ENCODE measurements at places on chromosomes 12 and 14. TPM values are rescaled to one million over a fixed set of nuclear protein-coding genes. Genes with fewer than 3 reads are reported as not detected.

DNA sequence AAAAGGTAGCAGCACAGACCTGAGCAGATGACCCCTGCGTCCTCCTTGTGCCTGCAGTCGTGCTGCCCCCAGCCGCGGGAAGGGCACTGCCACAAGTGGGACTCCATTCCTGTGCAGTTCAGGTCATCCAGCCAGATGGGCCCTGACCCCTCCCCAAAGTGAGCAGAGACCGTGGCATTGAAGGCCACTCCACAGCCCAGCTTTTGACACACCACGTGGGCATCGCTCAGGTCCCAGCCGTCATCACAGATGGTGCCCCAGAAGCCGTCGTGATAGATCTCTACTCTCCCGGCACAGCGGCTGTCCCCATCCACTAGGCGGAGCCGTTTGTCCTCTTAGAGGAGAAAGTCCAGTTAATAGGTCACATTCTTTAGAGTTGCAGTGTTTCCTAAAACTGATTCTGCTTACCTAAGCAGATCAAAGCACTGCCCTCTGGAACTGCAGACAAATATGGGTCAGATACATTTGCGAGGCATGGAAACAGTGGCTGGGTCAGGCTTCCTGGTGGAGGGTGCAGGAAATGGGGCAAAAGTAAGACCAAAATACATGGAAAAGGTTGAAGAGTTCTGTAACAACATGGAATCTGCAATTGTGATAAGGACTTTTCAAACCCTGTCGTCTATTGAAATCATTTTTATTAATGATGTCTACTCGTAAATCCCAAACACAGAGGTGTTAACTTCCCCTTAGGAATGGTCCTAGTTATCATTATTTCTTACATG lies 69.4 kb downstream of the CD163L1 start:
- no peaks in the 10 kb centered on the region for H3K36me3 ChIP-seq
- H3K4me1 ChIP-seq, result no peaks in the 10 kb centered on the region
- H3K4me3 ChIP-seq, result no peak overlapping the region

The TMX1 gene
- 36.2 TPM for total RNA-seq

DNA sequence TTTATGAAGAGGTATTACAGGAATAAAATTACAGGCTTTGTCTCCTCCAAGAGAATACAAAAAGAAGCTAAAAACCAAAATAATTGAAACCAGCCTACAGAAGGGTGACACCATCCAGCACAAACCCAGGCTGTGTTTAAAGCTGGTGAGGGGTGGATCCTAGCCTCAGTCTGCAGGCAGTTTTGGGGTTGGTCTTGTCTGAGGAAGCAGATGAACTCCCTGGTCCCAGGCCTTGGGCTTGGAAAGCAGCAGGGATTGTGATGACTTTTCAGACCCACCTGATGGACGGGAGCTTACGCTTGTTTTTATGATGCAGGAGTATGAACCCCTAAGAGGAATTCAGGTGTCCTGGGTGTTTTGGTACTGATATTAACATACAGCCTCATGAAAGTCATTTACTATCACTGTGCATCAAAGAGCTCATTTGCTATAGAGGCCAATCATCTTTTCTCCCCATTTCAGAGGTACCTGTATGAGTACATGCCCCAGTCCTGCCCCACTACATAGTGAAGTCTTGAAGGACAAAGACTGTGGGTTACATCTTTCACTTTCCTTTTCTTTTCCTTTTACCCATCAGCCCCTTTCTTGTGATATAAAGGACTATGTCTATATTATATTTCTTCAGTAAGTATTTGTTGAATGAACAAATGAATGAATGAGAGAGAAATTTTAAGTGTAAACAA lies 18.1 kb downstream of the PRICKLE1 start:
- DNase-seq, result no peak
- H3K36me3 ChIP-seq, result no peaks in the 10 kb centered on the region
- H3K4me3 ChIP-seq, result no peak overlapping the region
- no peak overlapping the region for H3K27ac ChIP-seq
- H3K27me3 ChIP-seq, result no peaks in the 10 kb centered on the region

DNA sequence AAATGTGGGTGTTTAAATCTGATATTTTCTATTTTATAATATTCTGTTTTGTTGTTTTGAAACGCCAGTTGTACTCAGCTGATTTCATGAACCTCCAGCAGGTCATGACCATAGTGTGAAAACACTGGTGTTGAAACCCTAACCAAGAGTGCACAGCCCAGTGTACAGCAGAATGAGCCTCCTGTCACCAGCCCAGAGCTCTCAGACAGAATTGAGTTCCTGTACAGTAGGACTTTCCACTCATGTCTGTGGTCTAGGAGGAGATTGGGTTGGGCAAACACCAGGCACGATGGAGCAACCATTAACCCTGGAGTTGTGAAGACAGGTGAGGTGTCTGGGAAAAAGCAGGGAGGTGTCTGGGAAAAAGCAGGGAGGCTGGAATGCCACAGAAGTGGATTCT lies 908.8 kb downstream of the VRK1 start:
- H3K27ac ChIP-seq, result no peak overlapping the region
- no peak for DNase-seq
- H3K4me1 ChIP-seq, result no peaks in the 10 kb centered on the region
- no peaks in the 10 kb centered on the region for H3K36me3 ChIP-seq

GRCh38 chr14:81205639-81206038 lies 15.1 kb downstream of the GTF2A1 start:
- H3K27ac ChIP-seq, result no peak overlapping the region
- DNase-seq, result no peak
- no peak overlapping the region for H3K4me3 ChIP-seq
- no peaks in the 10 kb centered on the region for H3K4me1 ChIP-seq
- no peaks in the 10 kb centered on the region for H3K27me3 ChIP-seq

DNA sequence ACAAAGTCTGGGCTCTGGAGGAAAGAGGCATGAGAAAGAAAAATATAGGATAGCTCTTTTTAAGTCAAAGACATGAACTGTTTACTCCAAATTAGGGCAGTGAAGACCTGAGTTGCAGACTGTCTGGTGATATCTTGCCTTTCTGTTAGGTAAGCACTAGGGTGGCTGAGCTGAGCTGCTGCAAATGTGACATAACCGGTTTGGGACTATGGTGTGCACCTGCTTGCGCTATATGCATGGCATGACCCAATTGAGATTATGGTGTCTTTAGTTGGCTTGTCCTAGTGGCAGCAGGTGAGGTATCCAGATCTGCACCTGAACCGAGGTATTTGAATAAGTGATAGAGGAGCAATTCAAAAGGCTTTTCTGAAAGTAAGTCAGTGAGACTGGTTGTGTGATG lies 345.6 kb downstream of the APAF1 start:
- no peaks in the 10 kb centered on the region for H3K27me3 ChIP-seq
- no peaks in the 10 kb centered on the region for H3K4me1 ChIP-seq
- H3K27ac ChIP-seq, result no peak overlapping the region
- DNase-seq, result no peak

DNA sequence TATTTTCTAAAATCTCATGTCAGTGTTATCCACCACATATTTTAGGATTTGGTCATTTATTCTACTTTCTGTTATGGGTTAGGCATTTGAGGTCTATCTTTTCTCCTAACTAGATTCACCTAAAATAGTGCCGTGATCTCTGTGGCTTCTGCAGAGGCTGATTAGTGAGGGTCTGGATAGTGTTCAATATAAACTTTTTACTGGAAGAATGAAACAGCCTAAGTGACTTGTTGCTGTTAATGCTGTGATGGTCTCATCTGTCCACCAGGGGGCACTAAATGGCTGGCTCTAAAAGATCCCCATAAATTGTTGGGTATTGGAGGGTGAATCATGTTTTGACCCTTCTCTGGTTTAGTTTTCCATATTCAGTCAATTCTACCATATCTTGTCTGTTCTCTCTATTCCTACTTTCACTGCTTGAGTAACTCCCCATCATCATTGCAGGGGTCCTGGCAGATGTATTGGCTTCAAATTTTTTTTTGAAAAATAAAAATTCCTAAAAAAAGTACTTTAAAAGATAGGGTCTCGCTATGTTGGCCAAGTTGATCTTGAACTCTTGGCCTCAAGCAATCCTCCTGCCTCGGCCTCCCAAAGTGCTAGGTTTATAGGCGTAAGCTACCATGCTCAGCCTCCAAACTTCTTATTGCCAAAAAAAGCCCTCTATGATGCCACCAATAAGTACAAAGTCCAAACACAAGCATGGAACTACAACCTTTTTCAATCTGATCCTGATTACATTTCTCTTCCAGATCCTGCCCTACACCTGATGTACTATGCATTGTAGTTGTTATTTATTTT lies 6.9 kb downstream of the PABPN1 start:
- H3K4me1 ChIP-seq, result peaks cover 3% of the 10 kb centered on the region
- no peak overlapping the region for H3K27ac ChIP-seq

GRCh38 chr12:48037267-48037915 lies 33.1 kb upstream of the COL2A1 start:
- no peaks in the 10 kb centered on the region for H3K36me3 ChIP-seq
- no peaks in the 10 kb centered on the region for H3K4me1 ChIP-seq
- no peak for DNase-seq
- no peak overlapping the region for H3K27ac ChIP-seq

DNA sequence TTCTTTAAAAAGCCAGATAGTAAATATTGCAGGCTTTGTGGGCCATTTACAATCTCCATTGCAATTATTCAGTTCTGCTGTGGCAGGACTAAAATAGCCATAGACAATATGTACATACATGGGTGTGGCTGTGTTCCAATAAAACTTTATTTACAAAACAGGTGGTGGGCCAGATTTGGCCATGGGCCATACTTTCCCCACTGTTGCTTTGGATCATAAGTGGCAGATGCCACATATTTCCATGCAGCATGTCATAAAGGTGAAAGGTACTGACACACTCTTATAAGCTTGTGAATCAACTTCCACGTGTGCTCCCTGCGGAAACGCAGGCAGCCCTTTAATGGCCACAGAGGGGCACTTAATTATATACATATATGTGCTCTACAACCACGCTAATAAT lies 244.4 kb upstream of the FOXN3 start:
- no peak overlapping the region for H3K4me3 ChIP-seq
- no peak overlapping the region for H3K27ac ChIP-seq
- H3K36me3 ChIP-seq, result no peaks in the 10 kb centered on the region
- peaks cover 5% of the 10 kb centered on the region for H3K27me3 ChIP-seq
- H3K4me1 ChIP-seq, result no peaks in the 10 kb centered on the region
- DNase-seq, result no peak

The GPR132 gene
- total RNA-seq, result not detected

DNA sequence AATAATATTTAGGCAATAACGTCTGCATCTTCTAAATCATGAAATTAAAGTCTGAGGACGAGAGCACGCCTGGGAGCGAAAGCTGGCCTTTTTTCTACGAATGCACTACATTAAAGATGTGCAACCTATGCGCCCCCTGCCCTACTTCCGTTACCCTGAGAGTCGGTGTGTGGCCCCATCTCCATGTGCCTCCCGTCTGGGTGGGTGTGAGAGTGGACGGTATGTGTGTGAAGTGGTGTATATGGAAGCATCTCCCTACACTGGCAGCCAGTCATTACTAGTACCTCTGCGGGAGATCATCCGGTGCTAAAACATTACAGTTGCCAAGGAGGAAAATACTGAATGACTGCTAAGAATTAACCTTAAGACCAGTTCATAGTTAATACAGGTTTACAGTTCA lies 19.3 kb downstream of the CKB start:
- no peaks in the 10 kb centered on the region for H3K4me1 ChIP-seq
- no peak overlapping the region for H3K27ac ChIP-seq
- DNase-seq, result no peak
- H3K36me3 ChIP-seq, result peaks cover 58% of the 10 kb centered on the region

GRCh38 chr12:126976579-126976978 lies 1290.4 kb upstream of the TMEM132C start:
- no peak for DNase-seq
- no peaks in the 10 kb centered on the region for H3K27me3 ChIP-seq
- H3K27ac ChIP-seq, result no peak overlapping the region
- H3K36me3 ChIP-seq, result no peaks in the 10 kb centered on the region
- H3K4me3 ChIP-seq, result no peak overlapping the region

Data from PC-9 (cell line).